Left cardiac atrium (tissue), 4 donors: ENCODE measurements at places on chromosomes 5 and 9. TPM values are rescaled to one million over a fixed set of nuclear protein-coding genes. Genes with fewer than 3 reads are reported as not detected.

DNA sequence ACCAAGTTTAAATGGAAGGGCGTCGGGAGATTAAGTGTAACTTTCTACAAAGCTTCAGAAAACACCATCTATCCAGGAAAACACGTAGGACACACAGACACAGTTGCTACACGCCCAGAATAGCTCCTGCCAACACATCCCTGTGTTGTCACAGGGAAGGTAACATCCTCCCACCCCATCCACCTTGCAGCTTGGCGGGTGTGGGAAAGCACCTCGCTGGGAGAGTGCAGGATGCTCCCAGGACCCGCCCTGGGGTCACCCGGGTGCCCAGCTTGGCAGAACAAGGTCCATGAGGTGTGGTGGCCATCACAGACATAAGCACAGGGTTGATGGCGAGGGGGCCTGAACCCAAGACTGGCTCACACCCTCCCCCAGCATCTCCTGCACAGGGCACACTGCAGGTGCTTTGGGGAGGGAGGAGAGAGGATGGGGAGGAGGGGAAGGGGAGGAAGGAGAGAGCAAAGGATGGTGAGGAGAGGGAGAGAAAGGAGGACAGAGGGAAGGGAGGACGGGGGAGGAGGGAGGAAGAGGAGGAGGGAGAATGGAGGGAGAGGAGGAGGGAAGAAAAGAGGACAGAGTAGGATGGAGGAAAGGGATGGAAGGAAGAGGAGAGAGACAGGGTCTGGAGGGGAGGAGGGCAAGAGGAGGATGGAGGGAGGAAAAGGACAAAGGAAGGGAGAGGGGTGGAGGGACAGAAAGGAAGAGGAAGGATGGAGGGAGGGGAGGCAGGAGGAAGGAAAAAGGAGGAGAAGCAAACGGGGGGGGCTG is 37.2 kb downstream of the GOLM1 start:
- no peak for DNase-seq

Gene ANKRD31
- 0.08 TPM for total RNA-seq

- no peak for DNase-seq
These were observed 600.9 kb downstream of the CCDC171 start for GRCh38 chr9:16153741-16154140.

DNA sequence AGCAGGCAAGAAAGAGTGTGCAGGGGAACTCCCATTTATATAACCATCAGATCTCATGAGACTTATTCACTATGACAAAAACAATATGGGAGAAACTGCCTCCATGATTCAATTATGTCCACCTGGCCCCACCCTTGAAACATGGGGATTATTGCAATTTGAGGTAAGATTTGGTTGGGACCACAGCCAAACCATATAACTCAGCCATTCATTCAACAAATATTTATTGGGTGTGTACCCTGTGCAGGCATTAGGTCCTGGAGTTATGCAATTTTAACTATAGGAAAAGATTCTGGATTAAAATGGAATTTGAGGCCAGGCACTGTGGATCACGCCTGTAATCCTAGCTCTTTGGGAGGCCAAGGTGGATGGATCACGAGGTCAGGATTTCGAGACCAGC is 124.2 kb upstream of the GAS1 start:
- DNase-seq: no peak

DNA sequence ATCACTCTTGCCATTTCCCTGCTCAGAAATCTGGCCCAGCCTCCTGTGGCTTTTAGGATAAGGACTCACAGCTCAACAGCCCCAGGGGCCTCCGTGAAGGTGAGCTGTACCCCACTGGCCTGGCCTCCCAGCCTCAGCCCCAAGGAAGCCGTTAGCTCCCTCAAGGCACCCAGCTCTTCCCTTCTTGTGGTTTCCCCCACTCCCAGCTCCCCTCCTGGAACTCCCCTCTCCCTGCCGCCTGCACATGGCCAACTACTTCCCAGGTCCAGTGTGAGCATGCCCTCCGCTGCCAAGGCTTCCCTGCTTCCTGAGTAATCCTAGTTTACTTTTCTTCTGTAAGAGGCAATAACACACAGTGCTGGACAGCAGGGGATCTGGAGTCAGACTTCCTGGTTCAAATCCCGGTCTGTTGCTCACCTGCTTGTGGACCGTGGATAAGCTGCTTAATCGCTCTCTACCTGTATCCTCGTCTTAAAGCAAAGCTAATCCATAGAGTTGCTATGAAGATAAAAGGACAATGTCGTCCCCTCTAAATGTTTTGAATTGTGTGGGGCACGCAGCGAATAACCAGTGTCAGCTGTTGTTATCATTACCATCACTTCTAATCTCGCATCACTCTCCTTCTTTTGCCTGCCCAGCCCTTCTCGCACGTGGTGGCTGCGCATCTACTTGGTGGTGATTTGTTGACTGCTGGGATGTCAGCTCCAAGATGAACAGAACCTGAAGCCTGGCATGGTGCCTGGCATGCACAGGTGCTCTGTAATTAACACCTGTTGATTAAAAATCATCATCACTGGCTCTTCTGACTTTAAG is 86.6 kb downstream of the C5orf15 start:
- no peak for DNase-seq

GRCh38 chr5:144131261-144131660 is 39.2 kb downstream of the YIPF5 start:
- no peak for DNase-seq

- no peak for DNase-seq
These were observed 2.9 kb downstream of the FOXE1 start for GRCh38 chr9:97855899-97856298.

Gene PCDHGB4
- total RNA-seq: 4.4 TPM
